ENCODE measurements at places on chromosomes 1 and 21.

GRCh38 chr21:14550135-14550534 lies 4.0 kb upstream of the SAMSN1 start:
- DNase-seq = no peak

GRCh38 chr1:164891615-164892014 lies 332.6 kb downstream of the PBX1 start:
- no peak for DNase-seq

DNA sequence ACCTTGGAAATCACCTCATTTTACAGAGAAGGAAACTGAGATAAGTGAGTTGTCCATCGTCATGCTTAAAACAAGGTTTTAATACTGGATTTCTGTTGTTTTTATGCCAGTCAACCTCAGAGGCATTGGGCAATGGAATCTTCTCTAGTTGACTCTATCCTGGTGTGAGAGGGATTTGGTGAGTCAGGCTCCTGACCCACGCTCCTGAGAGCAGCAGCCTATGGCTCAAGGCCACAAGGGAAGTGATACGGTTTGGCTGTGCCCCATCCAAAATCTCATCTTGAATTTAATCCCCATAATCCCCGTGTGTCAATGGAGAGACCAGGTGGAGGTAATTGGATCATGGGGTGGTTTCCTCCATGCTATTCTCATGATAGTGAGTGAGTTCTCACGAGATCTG lies 90.1 kb downstream of the TLR5 start:
- no peak for DNase-seq

DNA sequence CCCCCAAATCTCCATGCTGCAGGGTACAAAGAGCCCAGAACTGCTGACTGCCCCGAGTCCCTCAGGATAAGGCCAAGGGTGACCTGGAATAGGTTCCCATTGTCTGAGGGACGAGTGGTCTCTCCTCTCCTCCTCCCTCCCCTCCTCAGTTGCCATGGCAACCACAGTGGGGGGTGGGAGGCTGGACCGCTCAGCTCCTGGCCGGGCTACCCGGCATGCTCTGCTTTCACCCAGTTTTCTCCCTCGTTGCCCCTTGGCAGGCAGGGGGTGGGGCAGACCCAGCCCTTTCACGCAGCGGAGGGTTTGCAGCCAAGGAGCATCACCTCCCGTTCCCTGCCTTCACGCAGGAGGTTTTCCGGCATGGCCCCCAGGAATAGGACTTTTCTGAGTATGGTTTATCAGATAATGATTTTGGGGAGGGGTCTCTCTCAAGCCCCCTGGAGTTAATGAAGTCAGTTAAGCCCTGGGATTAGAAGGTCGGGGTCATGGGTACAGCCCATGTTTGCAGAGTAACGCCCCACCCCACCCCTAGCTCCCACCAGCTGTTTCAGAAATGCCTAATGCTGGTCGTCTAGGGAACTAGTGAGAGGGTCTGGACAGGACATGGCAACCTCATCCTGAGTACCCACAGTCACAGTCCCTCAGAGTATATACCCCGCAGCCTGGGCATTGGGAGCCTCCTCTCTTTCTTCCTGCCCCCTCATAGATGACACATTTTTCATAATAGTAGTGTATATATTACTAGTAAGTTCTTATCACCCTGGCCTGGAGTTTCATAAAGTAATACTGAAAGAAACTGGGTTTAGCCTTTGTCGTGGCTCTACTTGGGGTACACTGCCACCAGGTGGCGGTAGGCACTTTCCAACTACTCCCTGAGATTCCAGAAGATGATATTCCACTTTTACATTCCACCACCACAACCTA lies 20.7 kb downstream of the C1QB start:
- no peak for DNase-seq

DNA sequence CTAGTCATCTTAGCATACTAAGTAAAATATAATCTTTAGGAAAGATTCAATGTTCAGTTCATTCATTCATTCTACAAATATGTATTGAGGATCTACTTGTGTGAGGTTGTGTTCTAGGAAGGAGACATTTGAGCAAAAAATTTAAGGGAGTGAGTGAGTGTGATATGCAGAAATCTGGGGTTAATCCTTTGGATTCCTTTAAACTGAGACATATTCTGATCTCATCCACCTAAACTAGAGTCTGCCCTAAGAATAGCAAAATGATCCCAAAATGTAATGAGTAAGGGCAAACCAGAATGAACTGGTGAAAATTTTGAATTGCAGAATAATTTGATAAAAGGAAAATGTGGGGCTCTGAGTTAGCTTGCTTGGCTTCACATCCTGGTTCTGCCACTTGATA lies 8.6 kb downstream of the UBE2U start:
- no peak for DNase-seq

DNA sequence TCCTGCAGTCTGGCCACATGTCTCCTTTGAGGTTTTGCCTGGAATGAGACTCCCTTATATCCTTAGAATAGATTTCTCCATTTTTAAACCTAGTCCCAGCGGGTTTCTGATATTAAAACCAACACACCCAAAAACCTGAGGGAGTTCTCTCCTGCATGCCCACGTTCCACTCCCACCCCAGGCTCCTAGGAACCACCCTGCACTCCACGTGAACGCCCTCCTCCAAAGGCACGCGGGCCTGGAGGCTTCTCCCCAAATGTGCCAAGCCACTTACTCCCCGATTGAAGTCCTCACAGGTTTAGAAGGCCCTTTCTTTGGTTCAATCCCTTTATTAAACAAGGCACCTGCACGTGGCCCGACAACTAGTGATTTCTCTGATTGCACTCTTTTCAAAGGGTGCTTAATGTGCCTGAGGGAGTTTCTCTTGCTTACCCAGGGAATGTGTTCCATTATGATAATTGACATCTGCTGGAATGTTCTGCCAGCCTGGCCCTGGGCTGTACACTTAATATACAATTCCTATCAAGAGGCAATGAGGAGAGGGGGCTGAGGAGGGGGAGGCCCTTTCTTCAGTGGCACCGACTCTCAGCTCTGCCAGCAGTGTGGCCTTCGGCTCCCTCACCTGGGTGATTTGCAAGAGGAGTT lies 104.3 kb upstream of the ADAR start:
- no peak for DNase-seq

DNA sequence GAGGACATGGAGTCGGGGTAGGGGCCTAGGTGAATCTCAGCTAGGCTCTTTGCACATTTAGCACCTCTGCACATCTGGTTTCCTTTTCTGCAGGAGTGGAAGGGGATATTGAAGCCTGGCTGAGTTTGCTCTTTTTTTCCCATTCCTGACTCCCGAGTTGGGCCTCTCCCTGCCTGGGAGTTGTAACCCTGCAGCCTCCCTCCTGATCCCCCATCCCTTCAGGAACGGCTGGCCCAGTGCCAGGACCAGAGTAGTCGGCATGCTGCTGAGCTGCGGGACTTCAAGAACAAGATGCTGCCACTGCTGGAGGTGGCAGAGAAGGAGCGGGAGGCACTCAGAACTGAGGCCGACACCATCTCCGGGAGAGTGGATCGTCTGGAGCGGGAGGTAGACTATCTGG lies 836 bp downstream of the OLFML3 start:
- peak; percentile 56 for DNase-seq

All from left lung (tissue), 14 donors.